ENCODE measurements at places on chromosomes 6 and 20.

DNA sequence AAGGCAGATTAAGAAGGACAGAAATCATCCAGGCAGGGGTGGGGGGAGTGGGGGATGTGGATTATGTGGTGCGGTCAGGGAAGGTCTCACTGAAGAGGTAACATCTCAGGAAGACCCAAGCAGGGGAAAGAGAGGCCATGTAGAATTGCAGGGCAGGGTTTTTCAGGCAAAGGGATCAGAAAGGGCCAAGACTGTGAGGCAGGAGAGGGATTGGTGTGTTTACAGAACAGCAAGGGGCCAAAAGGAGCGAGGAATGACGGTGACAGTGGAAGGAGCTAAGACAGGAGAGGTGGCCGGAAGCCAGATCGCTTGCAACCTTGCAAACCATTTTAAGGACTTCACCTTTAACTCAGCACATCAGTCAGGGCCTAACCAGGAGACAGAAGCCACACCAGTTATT lies 535.4 kb upstream of the JARID2 start:
- DNase-seq: no peak

- no peak for DNase-seq
Observed at GRCh38 chr20:1182106-1182505, 2.7 kb downstream of the TMEM74B start.

DNA sequence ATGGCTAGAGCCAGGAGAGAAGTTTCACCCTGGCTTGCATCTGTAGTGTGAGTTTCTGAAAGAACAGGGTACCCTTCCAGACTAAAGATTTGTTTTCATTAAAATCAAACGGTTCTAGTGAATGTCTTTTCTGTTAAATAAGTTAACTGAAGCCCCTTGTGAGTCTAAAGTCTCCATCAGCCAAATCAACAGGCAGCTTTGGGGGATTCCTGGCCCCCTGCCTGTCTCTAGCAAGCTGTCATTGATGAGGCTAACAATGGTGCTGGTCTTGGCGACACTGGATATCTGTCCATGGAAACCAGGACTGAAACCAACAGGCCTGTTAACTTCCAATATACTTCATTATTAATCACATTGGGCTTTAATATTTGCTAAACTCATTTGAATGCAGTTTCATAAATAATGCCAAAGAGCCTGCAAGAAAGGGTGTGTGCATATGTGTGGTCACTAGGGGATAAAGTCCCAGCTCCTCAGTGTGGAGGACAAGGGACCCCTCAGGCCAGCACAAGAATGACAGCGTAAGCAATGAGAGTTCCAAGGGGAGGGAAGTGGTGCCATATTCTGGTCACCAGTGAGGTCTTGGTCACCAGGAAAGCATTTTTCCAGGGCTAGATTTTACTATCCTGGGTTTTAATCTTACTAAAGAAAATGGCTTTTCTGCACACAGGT lies 9.1 kb upstream of the RNF182 start:
- DNase-seq: no peak

- DNase-seq: no peak
Observed at GRCh38 chr6:38266921-38267354, 372.8 kb downstream of the BTBD9 start.

- no peak for DNase-seq
Observed at GRCh38 chr6:110664933-110665332, 150.3 kb downstream of the CDK19 start.

- DNase-seq: no peak
Observed at GRCh38 chr6:90413867-90414266, 117.2 kb upstream of the BACH2 start.
